ENCODE measurements at places on chromosomes 16 and 17.

GRCh38 chr16:49345829-49346228 lies 27.8 kb upstream of the C16orf78 start:
- no peak for DNase-seq
- no peaks in the 10 kb centered on the region for H3K27me3 ChIP-seq
- H3K4me1 ChIP-seq = no peaks in the 10 kb centered on the region

GRCh38 chr17:22301353-22301745 lies 609.0 kb downstream of the KCNJ18 start:
- H3K36me3 ChIP-seq = no peaks in the 10 kb centered on the region
- H3K27me3 ChIP-seq = no peaks in the 10 kb centered on the region
- no peak overlapping the region for H3K4me3 ChIP-seq
- no peaks in the 10 kb centered on the region for H3K4me1 ChIP-seq
- no peak overlapping the region for H3K27ac ChIP-seq

- DNase-seq = no peak
- H3K4me3 ChIP-seq = no peak overlapping the region
- no peak overlapping the region for H3K27ac ChIP-seq
- peaks cover 82% of the 10 kb centered on the region for H3K36me3 ChIP-seq
These were observed 101.0 kb downstream of the ABCC6 start for GRCh38 chr16:16122264-16122663.

DNA sequence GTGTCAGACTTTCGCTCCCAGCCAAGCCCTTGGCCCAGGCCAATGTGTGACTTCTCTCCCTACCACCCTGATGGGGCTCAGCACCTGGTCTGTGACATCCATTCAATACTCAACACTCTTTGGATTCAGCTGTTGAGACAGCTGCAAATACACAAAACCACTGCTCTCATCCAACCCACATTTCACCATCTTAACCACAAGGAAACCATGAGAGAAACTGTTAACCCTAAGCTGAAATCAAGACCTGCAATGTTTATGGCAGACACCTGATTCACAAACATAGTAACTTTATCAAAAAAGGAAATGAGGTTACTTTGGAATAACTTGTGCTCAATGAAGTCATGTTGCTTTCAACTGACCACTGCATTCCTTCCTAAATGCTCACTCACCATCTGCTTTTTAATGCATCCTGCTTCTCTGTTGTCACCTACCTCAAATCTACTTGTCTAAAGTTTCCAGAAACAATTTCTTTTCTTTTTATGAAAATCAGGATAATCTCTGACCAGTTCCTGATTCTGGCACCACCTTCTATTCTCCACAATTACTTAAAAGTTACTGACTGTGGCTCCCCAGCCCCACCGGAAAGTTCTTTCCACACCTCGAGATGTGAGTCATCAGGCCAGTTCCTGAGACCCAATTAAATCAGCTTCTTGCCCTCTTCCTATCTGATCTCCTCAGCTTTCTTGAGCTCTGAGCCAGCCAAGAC lies 88.2 kb downstream of the NOG start:
- H3K27me3 ChIP-seq = peaks cover 56% of the 10 kb centered on the region
- H3K4me1 ChIP-seq = peaks cover 14% of the 10 kb centered on the region
- H3K4me3 ChIP-seq = no peak overlapping the region
- H3K36me3 ChIP-seq = no peaks in the 10 kb centered on the region

DNA sequence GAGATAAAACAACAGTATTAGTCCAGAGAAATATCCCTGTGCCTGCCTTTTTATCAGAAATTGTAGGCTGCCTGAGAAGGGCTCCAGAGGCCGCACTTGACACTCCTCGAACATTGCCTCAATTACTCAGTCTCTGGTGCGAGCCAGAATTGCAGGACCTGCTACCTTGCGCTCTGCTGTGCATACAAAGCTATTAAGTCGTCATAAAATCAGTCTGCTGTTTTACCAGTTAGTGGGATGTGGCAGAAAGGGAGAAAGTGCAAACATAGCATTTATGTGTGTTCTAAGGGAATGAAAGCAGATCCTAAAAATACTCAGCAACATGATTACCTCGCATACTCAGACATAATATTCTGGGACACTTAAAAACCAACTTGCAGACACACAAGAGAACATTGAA lies 70.6 kb downstream of the TMC6 start:
- H3K4me3 ChIP-seq = no peak overlapping the region
- no peak overlapping the region for H3K27ac ChIP-seq
- H3K27me3 ChIP-seq = no peaks in the 10 kb centered on the region
- H3K4me1 ChIP-seq = no peaks in the 10 kb centered on the region
- DNase-seq = no peak
- H3K36me3 ChIP-seq = no peaks in the 10 kb centered on the region

DNA sequence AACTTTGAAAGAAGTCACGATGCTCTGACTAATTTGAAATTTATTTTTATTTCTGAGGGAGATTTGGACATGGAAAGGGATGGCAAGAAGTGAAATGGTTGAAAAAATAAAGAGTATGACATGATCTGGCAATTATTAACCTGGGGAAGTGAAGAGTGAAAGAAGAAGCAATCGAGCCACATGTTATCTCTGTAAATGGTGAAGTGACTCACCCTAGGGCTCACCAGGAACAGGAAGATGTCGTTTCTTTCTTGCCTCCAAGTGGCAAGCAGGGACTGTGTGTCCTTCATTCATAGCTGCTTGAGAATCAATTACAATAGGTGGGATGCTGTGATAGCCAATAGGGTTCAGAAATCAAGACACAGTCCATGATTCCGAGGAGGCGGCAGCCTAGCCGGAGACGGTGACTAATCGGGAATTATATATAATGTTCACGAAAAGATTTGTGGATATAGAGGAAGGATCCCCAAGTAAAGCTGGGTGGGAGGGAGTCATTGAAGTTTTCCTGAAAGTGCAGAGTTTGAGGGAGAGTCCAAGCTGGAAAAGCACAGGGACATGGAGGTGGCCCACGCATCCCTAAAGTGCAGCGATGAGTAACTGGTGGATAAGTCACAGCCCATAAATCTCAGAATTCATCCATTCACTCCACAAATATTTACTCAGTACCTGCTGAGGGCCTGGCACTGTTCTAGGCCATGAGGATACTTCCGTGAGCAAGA lies 18.2 kb upstream of the KRT20 start:
- H3K27me3 ChIP-seq = no peaks in the 10 kb centered on the region
- H3K36me3 ChIP-seq = no peaks in the 10 kb centered on the region
- no peak overlapping the region for H3K27ac ChIP-seq
- peaks cover 12% of the 10 kb centered on the region for H3K4me1 ChIP-seq
- no peak for DNase-seq

- H3K27me3 ChIP-seq = no peaks in the 10 kb centered on the region
- no peak overlapping the region for H3K27ac ChIP-seq
- H3K4me1 ChIP-seq = peaks cover 6% of the 10 kb centered on the region
- no peak for DNase-seq
These were observed 11.9 kb downstream of the TMEM170A start for GRCh38 chr16:75452464-75453190.

- H3K4me1 ChIP-seq = no peaks in the 10 kb centered on the region
- no peak overlapping the region for H3K27ac ChIP-seq
- no peaks in the 10 kb centered on the region for H3K36me3 ChIP-seq
- H3K4me3 ChIP-seq = no peak overlapping the region
- DNase-seq = no peak
These were observed 144.1 kb upstream of the HLF start for GRCh38 chr17:55120651-55121050.

GRCh38 chr17:10460062-10460461 lies 9.3 kb downstream of the MYH4 start:
- H3K36me3 ChIP-seq = no peaks in the 10 kb centered on the region
- H3K4me1 ChIP-seq = no peaks in the 10 kb centered on the region
- no peak for DNase-seq
- H3K27ac ChIP-seq = no peak overlapping the region

GRCh38 chr16:86846136-86846535 lies 267.8 kb downstream of the FOXL1 start:
- H3K4me3 ChIP-seq = no peak overlapping the region
- no peak overlapping the region for H3K27ac ChIP-seq
- no peak for DNase-seq
- H3K27me3 ChIP-seq = no peaks in the 10 kb centered on the region

- H3K4me1 ChIP-seq = no peaks in the 10 kb centered on the region
- H3K36me3 ChIP-seq = no peaks in the 10 kb centered on the region
- no peaks in the 10 kb centered on the region for H3K27me3 ChIP-seq
- DNase-seq = no peak
These were observed 47.0 kb downstream of the MFSD11 start for GRCh38 chr17:76784926-76785325.

DNA sequence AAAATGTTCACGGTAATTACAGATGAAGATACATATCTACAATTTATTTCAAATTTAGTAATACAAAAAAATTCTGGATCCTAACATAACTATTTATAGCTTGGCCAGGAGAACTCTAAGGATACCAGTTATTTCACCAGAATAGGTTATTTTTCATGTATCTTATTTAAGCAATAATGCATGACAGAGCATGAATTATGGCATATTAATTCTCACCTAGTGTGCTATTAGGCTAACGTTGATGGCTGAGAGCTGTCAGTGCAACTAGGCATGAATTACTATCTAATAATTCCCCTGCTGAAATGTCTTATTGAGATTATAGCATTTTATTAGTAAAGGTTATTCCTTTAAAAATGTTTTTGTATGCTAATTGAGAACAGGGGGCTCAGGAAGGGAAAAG lies 44.5 kb downstream of the SALL1 start:
- no peaks in the 10 kb centered on the region for H3K36me3 ChIP-seq
- H3K4me3 ChIP-seq = no peak overlapping the region
- DNase-seq = no peak
- H3K4me1 ChIP-seq = no peaks in the 10 kb centered on the region

GRCh38 chr16:48629531-48629930 lies 19.6 kb upstream of the N4BP1 start:
- peak overlapping the region; percentile 62 for H3K27ac ChIP-seq
- no peak for DNase-seq
- H3K27me3 ChIP-seq = no peaks in the 10 kb centered on the region
- H3K4me3 ChIP-seq = no peak overlapping the region
- H3K4me1 ChIP-seq = peaks cover 14% of the 10 kb centered on the region
- H3K36me3 ChIP-seq = no peaks in the 10 kb centered on the region

DNA sequence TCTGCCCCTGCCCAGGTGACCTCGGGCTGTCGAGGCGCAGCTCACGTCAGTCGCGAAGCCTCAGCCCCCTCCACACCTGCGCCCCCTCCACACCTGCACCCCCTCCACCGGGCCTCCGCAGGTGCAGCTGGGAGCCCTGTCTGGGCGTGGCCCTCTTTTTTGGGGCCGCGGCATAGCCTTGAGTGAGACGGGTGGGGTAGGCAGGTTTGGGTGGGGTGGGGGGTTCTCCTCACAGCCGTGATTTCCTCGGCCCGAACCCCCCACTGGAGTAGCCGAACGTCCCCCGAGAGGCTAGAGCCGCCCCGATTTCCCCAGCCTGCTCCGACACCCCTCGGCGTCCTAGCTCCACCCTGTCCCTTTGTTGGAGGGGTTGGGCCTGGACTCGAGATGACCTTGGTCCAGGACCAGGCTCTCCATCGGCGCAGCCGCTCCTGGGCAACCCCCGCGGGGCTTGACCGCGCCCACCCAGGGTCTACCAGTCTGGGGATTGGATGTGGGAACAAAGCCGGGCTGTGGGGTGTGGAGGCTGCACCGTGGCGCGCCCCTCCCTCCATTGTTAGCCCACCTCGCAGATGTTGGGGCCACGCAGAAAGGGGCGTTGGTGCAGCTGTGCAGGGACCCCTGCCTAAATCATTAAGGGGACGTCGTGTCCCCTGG lies 626 bp downstream of the TUBB3 start:
- peak overlapping the region; percentile 61 for H3K4me3 ChIP-seq
- no peak for DNase-seq
- H3K27ac ChIP-seq = no peak overlapping the region
- no peaks in the 10 kb centered on the region for H3K36me3 ChIP-seq
- peaks cover 100% of the 10 kb centered on the region for H3K27me3 ChIP-seq

GRCh38 chr17:39556423-39556822 lies 51.3 kb downstream of the NEUROD2 start:
- no peak overlapping the region for H3K4me3 ChIP-seq
- DNase-seq = peak; percentile 21
- H3K27ac ChIP-seq = no peak overlapping the region
- no peaks in the 10 kb centered on the region for H3K27me3 ChIP-seq
- H3K36me3 ChIP-seq = no peaks in the 10 kb centered on the region
- no peaks in the 10 kb centered on the region for H3K4me1 ChIP-seq

GRCh38 chr17:29617125-29617480 lies 5.6 kb downstream of the CORO6 start:
- H3K4me1 ChIP-seq = peaks cover 64% of the 10 kb centered on the region
- H3K4me3 ChIP-seq = peak overlapping the region; percentile 28
- no peak overlapping the region for H3K27ac ChIP-seq
- H3K27me3 ChIP-seq = peaks cover 77% of the 10 kb centered on the region
- peak; percentile 89 for DNase-seq
- no peaks in the 10 kb centered on the region for H3K36me3 ChIP-seq

GRCh38 chr16:55370762-55371482 lies 46.9 kb downstream of the IRX6 start:
- H3K27ac ChIP-seq = no peak overlapping the region
- peaks cover 14% of the 10 kb centered on the region for H3K27me3 ChIP-seq
- no peaks in the 10 kb centered on the region for H3K36me3 ChIP-seq
- peak; percentile 71 for DNase-seq
- no peak overlapping the region for H3K4me3 ChIP-seq

DNA sequence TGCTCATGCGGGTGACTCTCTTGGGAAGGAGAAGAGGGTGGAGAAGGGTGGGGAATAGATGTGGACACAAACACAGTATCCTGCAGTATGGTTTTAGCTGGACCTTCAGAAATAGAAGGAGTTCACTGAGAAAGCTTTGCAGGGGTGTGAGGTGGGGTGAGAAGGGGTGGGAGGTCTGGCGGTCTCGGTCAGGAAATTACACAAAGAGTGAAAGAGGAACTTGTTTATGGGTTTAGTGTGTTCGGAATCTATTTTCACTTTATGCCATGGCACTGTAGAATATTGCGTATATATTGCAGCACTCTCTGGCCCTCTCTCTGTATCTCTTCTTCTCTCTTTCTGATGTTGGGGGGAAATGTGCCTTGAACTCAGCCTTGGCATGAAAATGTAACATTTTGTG lies 148.2 kb upstream of the GOT2 start:
- DNase-seq = no peak
- H3K27me3 ChIP-seq = no peaks in the 10 kb centered on the region
- H3K36me3 ChIP-seq = no peaks in the 10 kb centered on the region
- no peaks in the 10 kb centered on the region for H3K4me1 ChIP-seq
- no peak overlapping the region for H3K4me3 ChIP-seq

DNA sequence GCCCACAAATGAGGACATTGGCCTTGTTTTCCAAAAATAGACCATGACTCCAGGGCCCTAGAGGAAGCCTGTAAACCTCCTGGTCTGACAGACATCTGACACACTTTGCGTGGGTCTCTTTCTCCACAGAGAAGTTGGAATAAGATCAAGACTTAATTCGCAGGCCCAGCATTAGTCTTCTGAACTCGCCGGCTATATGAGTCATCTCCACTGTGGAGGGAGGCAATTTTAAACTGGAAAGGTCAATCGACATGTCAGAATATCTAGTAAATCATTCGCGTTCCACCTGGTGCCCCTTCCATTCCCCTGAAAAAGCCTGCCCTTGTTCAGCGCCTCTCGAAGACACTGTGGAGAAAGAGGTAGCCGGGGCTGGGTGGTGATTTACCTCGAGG lies 140.1 kb downstream of the CLEC16A start:
- peaks cover 50% of the 10 kb centered on the region for H3K36me3 ChIP-seq
- peak; percentile 58 for DNase-seq
- H3K27me3 ChIP-seq = no peaks in the 10 kb centered on the region
- H3K4me3 ChIP-seq = no peak overlapping the region

All from left lung (tissue), 14 donors.